Cerebellum (tissue), 4 donors: ENCODE measurements at places on chromosomes 12 and 14. TPM values are rescaled to one million over a fixed set of nuclear protein-coding genes. Genes with fewer than 3 reads are reported as not detected.

Gene SRRM4
- total RNA-seq = 11.8 TPM

Gene TMEM19
- 36.8 TPM for total RNA-seq

Gene SERPINA12
- not detected for total RNA-seq

Gene PAH
- 1.2 TPM for total RNA-seq

Gene PPP4R4
- total RNA-seq = 3.0 TPM

Gene SLC39A2
- not detected for total RNA-seq

Gene KRT83
- not detected for total RNA-seq

Gene ALKBH1
- 12.3 TPM for total RNA-seq

Gene TPPP2
- total RNA-seq = not detected

Gene HOXC10
- not detected for total RNA-seq

Gene DLK1
- total RNA-seq = 0.54 TPM

Gene CLEC2B
- 3.7 TPM for total RNA-seq
